HuH-7.5 (cell line): ENCODE measurements at places on chromosomes 13 and 19.
A peak's percentile ranks its signal among the peaks of the same experiment; 100 is the strongest.

DNA sequence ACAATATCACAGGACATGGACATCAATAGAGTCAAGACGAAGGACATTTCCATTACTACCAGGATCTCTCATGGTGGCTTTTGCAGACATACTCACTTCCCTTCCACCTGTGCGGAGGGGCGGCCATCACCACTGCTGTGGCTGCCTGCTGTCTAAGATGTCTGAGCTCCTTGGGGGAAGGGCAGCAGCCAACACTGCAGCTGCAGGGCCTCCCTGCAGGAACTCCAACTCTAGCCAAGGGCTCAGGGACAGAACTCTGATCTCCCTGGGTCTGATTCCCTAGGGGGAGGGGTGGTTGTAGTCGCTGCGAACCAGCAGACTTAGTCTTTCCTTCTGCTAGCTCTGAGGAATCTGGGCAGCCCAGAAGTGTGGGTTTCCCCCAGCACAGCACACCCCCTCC is 78.9 kb upstream of the ANKRD10 start:
- DNase-seq = no peak

GRCh38 chr13:28529836-28530235 is 34.9 kb upstream of the FLT1 start:
- DNase-seq = no peak

GRCh38 chr19:19259741-19260140 is 13.4 kb downstream of the TM6SF2 start:
- peak; percentile 82 for DNase-seq

- no peak for DNase-seq
These were observed 436.7 kb downstream of the EFNB2 start for GRCh38 chr13:106098778-106099177.

DNA sequence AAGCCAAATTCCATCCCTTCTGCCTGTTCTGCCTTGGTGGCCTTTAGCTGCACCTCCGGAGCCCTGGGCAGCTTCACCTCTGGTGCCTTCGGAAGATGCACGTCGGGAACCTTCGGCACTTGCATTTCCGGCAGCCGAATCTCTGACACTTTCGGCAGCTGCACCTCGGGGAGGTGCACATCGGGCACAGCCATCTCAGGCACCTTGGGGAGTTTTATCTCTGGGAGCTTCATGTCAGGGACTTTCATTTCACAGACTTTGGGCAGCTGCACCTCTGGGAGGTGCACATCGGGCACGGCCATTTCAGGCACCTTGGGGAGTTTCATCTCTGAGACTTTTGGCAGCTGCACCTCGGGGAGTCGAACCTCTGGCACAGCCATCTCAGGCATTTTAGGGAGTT is 6.0 kb upstream of the HIPK4 start:
- no peak for DNase-seq

GRCh38 chr19:17419154-17419620 is 660 bp upstream of the MVB12A start:
- DNase-seq = no peak

DNA sequence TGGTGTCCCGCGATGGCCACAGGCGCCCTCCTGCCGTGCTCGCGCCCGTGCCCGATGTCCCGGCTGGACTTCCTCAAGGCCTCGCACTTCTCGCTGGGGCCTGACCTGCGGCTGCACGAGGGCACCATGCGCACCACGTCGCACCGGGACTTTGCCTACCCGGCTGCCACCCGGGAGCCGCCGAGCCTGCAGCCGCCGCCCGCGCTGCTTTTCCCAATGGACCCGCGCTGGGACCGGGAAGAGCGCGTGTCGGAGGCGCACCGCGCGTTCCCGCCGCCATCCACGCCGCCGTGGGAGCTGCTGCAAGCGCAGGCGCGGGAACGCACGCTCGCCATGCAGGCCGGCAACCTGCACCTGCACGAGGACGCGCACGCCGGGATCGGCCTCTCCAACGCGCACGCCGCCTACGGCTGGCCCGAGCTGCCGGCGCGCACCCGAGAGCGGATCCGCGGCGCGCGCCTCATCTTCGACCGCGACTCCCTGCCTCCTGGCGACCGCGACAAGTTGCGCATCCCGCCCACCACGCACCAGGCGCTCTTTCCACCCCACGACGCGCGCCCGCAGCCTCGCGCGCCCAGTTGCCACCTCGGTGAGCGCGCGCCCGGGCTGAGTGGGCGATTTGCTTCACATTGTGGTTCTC is 12.1 kb upstream of the PEX11G start:
- peak; percentile 93 for DNase-seq

- DNase-seq = no peak
These were observed 1.9 kb upstream of the RASA3 start for GRCh38 chr13:114134111-114134943.

GRCh38 chr19:35549174-35549788 is 3.9 kb downstream of the TMEM147 start:
- peak; percentile 92 for DNase-seq

GRCh38 chr13:32340914-32341313 is 25.6 kb downstream of the BRCA2 start:
- DNase-seq = no peak

- DNase-seq = no peak
These were observed 84.8 kb downstream of the FLT1 start for GRCh38 chr13:28410096-28410495.

DNA sequence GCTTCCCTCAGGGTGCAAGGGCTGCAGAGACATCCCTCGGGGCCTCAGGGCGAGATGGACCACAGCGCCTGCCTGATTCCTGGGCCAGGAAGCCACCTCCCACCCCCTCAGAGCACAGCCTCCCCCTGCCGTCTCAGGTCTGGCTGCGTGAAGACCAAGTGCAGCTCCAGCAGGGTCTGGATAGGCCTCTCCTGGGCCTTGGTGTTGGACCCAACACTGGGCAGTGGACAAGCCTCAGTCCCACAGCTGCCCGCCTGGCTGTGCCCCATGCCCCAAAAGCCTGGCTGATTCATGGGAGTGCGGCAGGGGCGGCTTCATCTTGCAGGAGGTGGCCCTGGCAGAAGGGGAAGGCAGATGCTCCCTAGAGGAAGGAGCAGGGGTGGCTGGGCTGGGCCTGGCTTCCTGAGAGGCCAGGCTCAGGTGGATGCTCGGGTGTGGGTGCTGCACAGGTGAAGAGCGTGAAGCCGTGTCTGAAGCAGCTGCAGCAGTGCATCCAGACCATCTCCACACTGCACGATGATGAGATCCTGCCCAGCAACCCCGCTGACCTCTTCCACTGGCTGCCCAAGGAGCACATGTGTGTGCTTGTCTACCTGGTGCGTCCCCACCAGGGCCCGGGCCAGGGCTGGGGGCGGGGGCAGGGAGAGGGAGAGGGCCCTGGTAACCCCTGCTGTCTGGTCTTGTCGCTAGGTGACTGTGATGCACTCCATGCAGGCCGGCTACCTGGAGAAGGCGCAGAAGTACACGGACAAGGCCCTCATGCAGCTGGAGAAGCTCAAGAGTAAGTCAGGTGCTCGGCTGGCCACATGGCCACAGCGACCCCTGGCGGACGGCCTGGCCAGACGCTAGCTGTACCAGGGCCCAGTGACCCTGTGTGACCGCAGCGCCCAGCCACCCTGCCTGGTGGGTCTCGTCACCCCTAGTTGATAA is 21.7 kb downstream of the MAU2 start:
- DNase-seq = peak; percentile 94

- no peak for DNase-seq
These were observed 7.3 kb downstream of the URAD start for GRCh38 chr13:27981006-27981708.

DNA sequence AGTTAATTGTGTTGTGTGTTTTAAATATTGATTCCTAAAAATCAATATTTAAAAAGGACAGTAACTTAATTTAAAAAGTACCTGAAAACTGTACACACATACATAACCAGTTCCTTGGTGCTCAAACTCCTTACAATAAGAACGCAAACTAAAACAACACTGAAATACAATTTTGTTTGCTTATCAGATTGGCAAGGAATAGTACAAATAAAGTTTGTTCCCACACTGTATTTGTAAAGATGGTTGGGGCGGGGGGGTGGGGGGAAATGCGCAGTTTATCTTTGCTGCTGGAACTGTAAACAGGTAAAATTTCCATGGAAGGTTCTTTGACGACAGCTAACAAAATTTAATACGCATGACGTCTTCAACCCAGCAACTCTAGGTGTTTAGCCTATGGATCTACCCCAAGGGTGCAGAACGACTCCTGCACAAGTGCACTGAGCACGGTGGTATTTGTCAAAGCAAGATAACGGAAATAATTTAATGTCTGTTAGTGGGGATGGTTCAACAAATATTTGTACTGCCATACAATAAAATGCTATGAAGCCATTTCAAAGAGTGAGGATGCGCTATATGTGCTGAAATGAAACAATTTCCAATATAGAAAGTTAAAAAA is 96.5 kb downstream of the ING1 start:
- DNase-seq = no peak

- no peak for DNase-seq
These were observed 1198.2 kb upstream of the PCDH20 start for GRCh38 chr13:62613819-62614218.

DNA sequence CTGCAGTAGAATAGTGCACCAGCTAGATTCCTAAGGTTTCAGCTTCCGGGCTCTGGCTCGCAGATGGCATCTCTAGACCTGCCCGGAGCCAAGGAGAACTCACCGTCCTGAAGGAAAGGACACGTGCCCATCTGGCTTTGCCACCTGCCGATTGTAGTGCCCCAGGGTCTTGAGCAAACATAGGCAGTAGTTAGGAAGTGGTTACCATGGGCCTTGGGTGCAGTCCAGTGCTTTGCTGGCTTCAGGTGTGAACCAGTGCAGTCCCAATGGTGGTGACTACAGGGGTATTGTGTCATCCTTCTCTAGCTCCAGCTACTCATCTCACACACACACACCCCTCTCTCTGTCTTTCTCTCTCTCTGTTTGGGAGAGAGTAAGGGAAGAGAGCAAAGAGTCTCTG is 61.4 kb upstream of the TEX29 start:
- DNase-seq = no peak

GRCh38 chr19:6457958-6458694 is 1.5 kb downstream of the SLC25A23 start:
- no peak for DNase-seq

GRCh38 chr19:45876411-45877197 is 9.3 kb downstream of the IRF2BP1 start:
- peak; percentile 73 for DNase-seq

- no peak for DNase-seq
These were observed 864.3 kb upstream of the ATXN8OS start for GRCh38 chr13:69243366-69243765.

- DNase-seq = no peak
These were observed 801 bp downstream of the MCF2L start for GRCh38 chr13:112969692-112970338.

DNA sequence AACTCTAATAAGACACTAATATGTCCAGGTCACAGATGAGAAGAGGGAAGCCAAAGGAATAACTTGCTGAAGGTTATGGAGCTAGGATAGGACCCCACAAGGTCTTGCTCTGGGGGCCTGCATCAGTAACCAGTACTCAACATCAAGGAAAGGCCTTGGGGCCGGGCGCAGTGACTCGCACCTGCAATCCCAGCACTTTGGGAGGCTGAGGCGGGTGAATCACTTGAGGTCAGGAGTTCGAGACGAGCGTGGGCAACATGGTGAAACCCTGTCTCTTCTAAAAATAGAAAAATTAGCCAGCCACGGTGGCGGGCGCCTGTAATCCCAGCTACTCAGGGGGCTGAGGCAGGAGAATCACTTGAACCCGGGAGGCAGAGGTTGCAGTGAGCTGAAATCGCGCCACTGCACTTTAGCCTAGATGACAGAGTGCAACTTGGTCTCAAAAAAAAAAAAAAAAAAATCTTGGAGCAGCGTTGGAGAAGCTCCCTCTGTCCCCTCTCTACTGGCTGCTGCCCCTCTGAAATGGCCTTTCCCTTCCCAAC is 1.8 kb downstream of the LONP1 start:
- no peak for DNase-seq

GRCh38 chr13:27622102-27622820 is 569 bp downstream of the POLR1D start:
- DNase-seq = no peak

GRCh38 chr13:82070416-82070815 is 1729.5 kb upstream of the SPRY2 start:
- DNase-seq = no peak

DNA sequence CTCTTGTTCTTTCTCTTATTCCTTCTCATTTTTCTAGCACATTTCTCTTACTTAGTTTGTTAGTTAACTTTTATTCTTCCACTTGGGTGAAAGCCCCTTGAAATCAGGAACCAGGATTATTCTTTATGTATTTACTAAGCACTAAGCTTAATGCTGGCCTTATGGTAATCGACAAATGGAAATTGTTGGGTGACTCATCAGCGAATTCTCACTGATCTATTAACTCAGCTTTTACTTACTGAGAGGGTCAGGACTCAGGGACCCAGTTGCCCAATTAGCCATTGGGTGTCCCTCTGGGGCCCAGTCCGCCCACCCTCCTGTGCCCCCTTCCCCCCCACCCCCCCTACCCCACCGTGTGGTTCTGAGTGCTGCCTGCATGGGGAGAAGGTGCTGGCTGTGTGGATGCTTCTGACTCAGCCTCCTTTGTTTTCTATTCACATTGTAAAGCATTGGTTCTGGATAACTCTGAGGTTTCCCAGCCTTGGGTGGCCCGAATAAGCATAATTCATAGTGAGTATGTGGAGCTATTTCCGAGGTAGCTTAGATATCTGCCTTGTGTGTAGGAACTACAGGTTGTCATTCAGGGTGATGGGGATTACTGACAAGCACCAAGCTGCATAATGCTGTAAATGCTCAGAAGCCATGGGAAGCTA is 240.9 kb downstream of the FGF9 start:
- no peak for DNase-seq

DNA sequence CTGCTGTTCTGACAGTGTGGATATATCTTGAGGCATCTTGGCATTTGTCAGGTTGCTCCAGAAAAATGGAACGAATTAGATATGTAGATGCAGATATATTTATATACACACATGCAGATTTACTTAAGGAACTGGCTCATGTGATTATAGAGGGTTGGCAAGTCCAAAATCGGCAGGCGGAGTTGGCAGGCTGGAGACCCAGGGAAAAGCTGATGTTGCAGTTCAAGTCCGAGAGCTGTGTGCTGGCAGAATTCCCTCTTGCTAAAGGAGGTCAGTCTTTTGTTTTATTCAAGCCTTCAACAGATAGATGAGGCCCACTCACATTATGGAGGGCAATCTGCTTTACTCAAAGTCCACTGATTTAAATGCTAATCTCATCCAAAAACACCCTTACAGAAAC is 24.4 kb upstream of the CSNK1A1L start:
- no peak for DNase-seq

GRCh38 chr19:51727349-51727880 is 3.6 kb upstream of the HAS1 start:
- no peak for DNase-seq

DNA sequence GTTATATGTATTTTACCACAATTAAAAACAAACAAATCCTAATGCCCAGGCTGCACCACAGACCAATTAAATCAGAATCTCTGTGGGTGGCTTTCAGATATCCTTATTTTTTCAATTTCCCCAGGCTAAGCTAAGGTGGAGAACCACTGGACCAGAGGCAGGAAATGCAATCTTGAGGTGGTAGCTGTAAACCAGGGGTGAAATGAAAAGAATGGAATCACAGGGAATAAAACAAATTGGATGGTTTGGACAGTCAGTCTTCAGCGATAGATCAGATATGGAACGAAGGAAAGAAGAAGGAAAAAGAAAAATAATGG is 215.4 kb downstream of the KCNRG start:
- no peak for DNase-seq
